SJCRH30 (cell line): ENCODE measurements at places on chromosomes 7 and 10. TPM values are rescaled to one million over a fixed set of nuclear protein-coding genes. Genes with fewer than 3 reads are reported as not detected.

PKD2L1 gene
- not detected in 2 replicates for total RNA-seq

STEAP1B gene
- total RNA-seq = 0.23 TPM in 1 of 2 replicates, not detected in the other

EZH2 gene
- total RNA-seq = 64.8 and 75.7 TPM in 2 replicates

WIPF3 gene
- not detected in 2 replicates for total RNA-seq

- DNase-seq = no peak
Observed at GRCh38 chr7:130872756-130873448, 138.9 kb upstream of the KLF14 start.

DNA sequence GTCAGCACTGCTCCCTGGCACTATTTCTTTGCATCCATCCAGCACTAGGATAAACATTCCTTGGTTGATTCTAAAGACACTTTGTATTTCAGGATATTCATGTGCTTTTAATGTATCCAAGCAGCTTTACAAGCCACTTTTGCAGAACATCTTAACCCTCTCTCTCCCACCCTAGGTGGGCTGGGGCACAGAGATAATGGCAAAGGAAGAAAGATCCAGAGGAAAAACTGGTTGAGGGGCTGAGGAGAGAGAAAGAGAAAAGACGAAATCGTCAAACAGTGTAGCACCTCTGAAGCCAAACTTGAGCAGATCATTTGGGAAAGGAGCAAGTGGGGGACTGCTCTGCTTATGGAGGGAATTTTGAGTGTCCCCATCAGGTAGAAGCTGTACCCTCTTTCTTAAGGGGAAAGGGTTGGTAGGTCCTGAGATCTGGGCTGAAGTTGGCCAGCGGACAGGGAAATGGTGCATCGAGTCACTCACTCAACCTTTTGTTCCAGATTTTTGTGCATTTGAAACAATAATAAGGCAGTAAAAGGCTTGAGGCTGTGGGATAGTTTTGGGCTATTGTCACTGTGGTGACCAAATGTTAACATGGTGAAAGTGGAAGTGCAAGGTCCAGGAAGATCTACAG is 4.2 kb upstream of the HOXA13 start:
- no peak for DNase-seq

- DNase-seq = no peak
Observed at GRCh38 chr10:101380353-101381017, 26.5 kb downstream of the BTRC start.

- DNase-seq = peak; percentile 21
Observed at GRCh38 chr7:142303650-142304049, 45.8 kb upstream of the PRSS58 start.

GRCh38 chr7:156578578-156578940 is 62.0 kb upstream of the RNF32 start:
- no peak for DNase-seq

- no peak for DNase-seq
Observed at GRCh38 chr7:34845666-34846361, 187.8 kb downstream of the NPSR1 start.

- DNase-seq = no peak
Observed at GRCh38 chr10:3090914-3091787, 23.8 kb downstream of the PFKP start.
